Skeletal muscle cell (primary cell): ENCODE measurements at places on chromosomes 6 and 20.

DNA sequence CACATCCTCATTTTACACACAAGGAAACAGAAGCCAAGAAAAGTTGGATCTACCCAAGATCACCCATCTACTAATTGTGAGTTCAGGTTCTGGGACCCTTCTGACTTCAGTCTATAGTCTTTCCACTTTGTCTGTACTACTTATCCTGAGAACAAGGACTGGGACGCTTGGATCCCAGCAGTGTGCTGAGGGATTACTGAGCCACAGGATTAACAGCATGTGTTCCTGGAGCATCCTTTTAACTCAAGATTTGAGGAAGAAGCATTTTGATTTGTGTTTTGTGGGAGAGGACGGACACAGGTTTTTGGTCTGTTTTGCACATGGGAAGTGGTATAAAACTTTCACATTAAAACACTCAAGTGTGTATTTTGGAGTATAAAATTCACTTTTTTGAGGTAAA is 4.4 kb downstream of the ENPP4 start:
- no peak for DNase-seq

DNA sequence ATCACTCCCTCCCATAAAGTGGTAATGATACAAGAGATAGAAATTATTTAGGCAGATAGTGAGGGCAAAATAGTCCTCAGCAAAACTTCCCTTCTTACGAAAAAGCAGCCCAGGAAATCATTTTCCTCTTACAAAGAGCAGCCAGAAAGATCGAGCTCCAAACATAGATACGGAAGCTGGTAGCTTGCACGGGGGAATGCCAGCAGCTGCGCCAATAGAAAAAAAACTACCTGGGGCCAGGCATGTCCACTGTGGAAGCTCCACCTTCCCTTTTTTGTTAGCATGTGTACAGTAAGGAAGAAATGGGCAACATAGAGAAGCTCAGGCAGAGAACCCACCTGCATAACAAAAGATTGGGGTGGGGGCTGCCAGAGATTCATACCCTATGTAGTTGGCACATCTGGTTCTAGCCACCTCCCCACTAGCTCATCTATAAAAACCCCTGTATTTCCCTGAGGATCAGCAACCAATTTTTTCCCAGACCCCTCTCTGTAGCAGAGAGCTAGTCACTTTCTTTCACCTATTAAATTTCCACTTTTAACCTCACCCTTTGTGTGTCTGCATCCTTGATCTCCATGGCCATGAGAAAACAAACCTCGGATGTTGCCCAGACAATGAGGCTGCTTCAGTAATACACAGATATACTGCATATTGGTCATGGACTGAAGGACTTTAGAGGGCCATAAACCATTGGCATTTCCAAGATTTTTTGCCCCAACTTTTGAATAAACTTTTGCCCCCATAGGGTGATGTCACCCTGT is 52.1 kb downstream of the SOD2 start:
- DNase-seq = no peak

DNA sequence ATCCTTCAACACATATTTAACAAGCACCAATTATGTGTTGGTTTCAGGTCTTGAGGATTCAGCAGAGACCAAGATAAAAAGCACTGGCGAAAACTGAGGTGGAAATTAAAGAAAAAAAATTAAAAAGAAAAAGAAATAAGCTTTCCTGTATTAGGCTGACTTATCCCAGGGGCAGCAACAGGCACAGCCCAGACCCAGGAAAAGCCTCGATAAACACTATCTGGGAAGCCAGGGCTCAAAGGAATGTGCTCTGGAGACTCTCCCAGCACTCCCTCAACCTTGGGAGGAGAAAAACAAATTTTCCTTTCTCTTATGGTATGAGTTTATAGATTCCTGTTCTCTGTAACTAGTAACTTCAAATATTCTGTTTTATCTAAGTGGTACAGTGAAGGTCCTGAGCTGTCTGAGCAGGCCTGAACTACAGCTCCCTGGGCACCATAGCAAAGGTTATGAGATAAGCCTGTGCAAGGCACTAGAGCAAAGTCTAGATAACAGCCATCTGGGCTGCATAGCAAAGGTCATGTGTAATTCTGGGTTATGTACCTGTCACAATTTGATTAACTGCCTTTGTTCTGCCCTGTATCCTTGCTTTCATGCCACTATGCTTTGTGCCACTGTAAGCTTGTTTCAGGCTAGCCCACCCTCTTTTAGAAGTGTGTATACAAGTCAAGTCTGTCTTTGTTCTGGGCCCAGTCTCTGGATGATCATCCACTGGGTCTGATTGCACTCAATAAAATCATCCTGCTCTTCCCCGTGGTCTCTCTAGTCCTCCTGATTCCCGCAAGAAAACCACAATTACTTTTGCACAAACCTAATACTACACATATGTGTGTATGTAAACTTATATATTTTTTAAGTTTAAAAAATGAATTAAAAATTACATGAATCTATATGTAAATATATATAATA is 54.0 kb downstream of the IL22RA2 start:
- no peak for DNase-seq

DNA sequence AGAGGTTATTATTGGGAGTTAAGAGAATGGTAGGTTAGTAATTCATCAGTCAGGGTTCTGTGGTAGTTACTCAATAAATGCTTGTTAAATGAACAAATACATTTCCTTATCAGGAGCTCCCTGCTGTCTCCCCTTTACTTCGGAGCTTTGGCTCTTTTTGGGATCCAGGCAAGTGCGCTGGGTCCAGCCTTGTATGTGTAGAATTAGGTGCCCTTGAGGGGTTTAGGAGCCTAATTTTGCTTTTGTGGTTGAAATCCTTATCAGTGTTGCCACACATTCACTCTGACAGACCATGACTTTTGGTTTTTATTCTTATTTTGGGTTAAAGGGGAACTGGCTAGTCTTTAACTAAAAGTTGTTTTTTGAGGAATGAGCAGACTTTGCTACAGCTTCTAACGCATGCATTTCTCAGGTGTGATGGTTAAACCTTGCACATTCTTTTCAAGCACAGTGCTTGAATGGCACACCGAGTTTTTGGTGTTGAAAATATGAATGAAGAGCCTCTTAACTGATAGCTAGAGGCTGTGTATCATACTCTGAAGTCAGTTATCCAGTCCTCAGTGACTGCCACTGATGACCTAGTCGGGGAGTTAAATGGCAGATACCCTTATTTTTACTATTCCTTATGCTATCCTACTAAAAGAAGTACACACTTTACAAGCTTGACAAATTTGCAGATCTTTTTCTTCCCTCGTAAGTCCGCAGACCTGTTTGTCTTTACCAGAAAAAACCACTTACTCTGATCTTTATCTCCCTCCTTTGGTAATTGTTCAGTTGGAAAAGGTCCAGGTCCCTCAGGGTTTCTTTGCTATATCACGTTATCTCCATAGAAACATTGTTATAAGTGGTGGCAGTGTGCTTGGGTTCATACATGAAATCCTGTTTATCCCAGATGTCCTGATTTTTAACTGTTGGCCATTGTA is 50.7 kb upstream of the PLCG1 start:
- DNase-seq = no peak

DNA sequence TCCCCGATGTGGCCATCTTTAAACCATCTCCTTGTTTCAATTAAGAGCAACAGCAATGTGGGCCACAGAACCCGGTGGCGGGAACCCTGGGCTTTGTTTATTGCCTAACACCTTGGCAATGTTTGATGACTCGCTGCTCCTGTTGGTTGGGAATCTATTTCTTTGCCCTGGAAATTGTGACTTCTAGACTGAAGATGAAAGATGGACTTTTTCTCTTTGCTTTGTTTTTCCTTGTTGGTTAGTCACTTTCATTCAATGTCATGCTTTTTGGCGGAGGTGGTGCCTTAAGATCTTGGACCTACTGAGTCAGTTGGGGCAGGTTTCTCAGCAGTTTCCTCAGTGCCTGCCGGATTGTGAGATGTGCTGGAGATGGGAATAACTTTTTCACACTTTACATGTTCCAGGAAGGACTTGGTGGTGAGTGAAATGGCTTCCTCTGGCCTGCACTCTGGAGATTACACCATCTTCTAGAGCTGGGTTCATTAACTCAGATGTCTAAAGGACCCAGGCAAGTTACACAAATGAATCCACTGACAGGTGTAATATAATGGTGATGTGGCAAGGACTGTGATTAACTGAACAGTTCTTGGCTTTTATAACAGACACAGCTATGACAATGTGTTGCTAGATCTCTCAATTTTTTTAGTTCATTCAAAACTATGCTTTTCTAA is 56.3 kb downstream of the TSHZ2 start:
- no peak for DNase-seq

- DNase-seq = no peak
Observed at GRCh38 chr6:15796844-15797243, 134.0 kb upstream of the DTNBP1 start.

- DNase-seq = no peak
Observed at GRCh38 chr6:73308712-73309534, 45.2 kb downstream of the DPPA5 start.

DNA sequence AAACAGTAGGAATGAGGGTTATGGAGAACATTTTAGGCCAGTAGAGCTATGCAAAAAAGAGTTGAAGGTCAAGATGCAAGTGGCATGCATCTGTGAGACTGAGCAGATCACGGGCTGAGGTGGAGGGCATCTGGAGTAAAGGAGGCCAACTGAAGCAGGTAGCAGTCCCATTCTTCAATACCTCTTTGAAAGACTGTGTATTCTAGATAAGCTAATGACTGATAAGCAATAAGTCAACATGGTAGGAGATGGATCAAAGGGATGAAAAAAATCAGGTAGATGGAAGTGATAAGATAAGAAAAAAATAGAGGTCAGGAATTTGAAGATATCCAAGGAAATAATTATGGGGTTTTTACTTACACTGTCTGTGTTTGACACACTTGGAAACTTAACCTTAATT is 55.6 kb downstream of the ARMC2 start:
- DNase-seq = no peak

GRCh38 chr6:142848156-142848555 is 96.8 kb downstream of the HIVEP2 start:
- DNase-seq = no peak

DNA sequence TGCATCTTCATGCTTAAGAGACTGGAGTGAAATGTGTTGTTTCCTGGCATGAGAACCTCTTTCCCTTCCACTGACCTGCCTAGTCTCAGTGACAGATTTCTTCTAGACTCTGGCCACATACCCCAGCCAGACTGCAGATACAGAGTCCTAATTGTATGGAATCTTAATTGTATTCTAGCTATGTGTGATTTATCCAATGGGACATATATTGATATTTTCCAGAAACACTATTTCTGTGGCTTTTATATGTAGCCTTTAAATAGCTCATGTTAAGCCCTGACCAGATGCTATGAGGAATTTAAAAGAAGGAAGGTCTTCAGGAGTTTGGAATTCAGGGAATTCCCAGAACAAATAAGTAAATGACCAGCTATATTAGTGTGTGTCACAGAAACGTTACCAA is 99.0 kb downstream of the FIG4 start:
- DNase-seq = no peak

DNA sequence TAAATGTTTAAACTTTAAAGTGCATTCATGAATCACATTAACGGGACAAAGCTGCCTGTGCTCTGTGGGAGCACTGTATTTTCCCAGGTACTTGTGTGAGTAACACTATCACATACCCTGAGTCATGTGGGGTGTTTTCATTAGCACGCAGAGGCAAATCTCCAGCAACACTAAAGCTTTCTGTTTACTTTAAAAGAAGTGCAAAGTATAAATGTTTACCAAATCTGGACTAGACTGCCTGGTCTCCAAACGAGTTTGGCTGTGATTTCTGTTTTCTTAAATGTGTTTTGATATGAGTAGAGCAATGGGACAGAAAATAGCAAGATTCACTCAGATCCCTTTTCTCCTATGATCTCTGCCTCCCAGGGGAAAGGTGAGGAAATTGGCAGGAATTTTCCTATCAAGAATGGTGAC is 28.8 kb upstream of the RIPPLY2 start:
- DNase-seq = no peak

DNA sequence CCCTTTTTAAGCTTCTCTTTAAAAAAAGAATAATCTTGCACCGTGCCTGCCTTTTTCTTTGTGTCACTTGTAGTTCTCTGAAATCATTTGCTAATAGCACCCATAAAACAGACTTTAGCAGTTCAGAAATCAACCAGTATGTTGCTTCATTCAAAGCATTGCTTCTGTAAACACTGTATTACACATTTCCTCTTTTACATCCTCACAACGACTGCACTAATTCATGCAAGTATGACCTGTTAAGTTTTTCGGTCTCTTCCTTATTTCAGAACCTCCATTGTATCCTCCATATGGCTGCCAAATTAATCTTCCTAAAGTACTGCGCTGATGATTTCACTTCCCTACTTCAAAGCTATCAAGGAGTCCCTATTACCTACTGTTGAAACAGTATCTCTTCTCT is 142.9 kb upstream of the RNF217 start:
- DNase-seq = no peak

GRCh38 chr6:147390909-147391536 is 117.5 kb upstream of the SAMD5 start:
- DNase-seq = peak; percentile 8

DNA sequence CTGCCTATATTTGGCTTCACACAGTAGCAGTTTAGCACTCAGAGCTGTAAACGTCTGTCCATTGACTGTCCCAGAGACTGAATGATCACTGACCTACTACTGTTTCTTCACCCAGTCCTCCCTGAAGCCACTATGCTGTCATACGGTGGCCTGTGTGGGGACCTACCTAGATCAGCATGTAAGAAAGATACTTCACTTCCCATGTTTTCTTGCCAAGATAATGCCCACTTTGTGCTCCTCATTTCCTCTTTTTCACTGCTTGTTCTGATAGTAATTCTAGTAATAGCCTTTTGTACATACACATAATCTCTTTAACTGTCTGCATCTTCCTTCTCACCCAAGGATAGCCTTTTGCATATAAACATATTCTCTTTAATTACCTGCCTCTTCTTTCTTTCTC is 109.9 kb upstream of the TIAM2 start:
- no peak for DNase-seq

DNA sequence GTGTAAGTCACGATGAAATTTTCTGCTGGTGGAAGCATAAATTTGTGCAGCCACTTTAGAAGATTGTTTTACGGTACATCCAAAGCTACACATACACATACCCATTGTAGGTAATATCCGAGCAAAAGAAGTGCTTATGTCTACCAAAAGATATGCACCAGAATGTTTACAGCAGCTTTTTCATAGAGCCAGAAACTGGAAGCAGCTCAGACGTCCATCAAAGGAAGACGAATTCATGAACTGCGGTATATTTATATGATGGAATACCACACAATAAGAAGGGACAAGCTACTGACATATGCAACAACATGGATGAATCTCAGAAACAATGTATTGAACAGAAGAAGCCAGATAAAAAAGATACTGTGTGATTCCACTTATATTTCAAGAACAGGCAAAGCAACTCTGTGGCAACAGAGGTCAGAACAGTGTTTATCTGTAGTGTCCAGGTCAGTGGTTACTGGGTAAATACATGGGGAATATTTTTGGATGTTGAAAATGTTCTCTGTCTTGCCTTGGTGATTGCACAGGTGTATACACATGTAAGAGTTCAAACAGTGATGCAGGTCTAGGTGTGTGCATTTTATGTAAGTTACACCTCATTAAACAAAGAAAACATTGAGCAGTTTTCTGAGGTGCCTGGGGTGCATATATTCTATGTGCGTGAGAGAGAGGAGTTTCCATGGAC is 51.9 kb upstream of the EXOC2 start:
- no peak for DNase-seq

- no peak for DNase-seq
Observed at GRCh38 chr20:45408646-45409213, 641 bp downstream of the DBNDD2 start.
